ENCODE measurements at places on chromosomes 1 and 21. TPM values are rescaled to one million over a fixed set of nuclear protein-coding genes. Genes with fewer than 3 reads are reported as not detected.
A peak's percentile ranks its signal among the peaks of the same experiment; 100 is the strongest.

IGSF21 gene
- total RNA-seq = not detected

DNA sequence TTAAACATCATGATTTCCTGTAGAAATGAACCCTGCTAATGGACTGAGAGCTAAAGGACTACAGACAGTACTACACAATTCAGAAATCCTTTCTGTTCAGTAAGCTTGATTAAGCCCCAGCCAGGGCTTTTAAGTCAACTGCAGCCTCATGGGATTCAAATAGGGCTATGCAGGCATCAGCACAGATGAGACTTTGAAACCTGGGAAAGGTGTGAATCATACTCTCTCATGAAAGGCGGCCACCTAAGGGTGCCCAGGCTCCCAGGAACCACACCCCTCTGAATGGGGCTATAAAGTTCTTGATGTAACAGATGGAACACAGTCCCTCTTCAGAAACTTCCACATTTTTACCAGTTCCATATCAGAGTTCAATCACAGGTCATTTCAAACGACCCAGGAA is 7.6 kb downstream of the SIPA1L2 start:
- DNase-seq = no peak

DNA sequence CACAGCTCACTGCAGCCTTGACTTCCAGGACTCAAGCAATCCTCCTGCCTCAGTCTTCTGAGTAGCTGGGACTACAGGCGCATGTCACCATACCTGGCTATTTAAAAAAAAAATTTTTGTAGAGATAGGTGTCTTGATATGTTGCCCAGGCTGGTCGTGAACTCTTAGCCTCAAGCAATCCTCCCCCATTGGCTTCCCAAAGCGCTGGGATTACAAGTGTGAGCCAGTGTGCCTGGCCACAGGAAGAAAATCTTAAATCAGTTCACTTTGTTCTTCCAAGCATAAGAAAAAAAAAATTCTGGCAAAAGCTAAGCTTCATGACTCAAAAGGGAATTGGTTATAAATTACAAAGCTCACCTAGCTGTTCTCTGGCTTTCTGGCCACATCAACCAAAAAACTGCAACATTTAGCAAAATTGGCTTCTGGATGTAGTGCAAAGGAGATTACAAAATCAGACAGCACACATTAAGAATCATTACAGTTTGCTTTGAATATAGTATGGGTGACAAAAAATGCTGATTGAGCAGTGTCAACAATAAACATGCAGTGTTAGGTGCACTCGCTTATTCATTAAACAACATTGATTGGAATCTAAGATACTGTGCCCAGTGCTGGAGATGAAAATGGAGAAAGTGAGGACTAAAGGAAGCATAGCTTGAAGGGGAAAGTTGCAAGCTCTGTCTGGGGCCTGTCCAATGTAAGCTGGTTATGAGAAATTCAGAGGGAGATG is 76.7 kb downstream of the KCTD3 start:
- no peak for DNase-seq

GRCh38 chr1:76003946-76004345 is 70.6 kb upstream of the ST6GALNAC3 start:
- no peak for DNase-seq

DNA sequence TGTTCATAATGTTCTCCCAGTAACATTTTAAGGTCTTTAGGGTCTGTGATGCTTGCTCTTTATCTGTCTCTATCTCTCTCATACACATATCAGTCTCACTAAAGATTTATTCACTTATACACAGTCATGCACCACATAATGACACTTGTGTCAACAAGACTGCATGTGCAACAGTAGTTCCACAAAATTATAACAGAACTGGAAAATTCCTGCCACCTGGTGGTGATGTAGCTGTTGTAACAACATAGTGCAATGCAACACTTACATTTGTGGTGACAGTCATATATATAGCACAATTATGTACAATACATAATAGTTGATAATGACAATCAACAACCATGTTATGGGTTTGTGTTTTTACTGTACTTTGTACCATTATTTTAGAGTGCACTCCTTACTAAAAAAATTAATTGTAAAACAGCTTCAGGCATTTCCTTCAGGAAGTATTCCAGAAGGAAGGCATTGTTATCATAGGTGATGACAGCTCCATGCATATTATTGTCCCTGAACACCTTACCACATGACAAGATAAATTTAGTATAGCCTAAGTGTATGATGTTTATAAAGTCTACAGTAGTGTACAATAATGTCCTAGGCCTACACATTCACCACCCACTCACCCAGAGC is 8.1 kb downstream of the TDRD5 start:
- peak; percentile 2 for DNase-seq

GRCh38 chr1:29650041-29650400 is 413.7 kb downstream of the PTPRU start:
- DNase-seq = no peak

DNA sequence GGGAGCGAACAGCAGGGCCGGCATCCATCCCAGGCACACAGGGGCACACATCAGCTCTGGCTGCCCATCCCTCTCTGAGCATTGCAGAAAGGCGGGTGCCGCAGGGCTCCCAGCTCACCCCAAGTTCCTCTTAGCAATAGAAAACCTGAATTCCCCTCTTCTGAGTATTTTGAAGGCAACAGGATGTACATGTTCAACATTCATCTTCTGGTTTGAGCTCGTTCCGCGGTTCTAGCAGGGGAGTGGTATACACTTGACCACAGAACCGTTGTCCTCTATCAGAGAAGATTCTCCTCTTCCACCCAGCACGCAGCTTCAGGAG is 23.6 kb downstream of the ACTA1 start:
- DNase-seq = no peak

DNA sequence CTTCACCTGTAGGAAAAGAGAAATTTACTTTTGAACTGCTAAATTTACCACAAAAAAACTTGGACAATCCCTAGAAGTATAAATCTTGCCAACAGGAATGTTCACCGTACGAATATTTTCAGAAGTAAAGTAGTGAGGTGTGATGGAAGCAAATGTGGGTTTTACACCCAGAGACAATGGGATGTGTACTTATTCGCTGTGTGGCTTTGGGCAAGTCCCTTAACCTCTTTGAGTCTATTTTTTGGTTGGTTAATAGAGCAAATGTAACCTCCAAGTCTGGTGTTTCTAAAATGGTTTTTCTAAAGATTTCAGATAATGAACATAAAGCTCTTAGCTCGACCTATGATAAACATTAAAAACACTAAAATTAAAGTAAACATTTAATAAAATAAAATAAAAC is 51.2 kb downstream of the TPR start:
- DNase-seq = no peak

DNA sequence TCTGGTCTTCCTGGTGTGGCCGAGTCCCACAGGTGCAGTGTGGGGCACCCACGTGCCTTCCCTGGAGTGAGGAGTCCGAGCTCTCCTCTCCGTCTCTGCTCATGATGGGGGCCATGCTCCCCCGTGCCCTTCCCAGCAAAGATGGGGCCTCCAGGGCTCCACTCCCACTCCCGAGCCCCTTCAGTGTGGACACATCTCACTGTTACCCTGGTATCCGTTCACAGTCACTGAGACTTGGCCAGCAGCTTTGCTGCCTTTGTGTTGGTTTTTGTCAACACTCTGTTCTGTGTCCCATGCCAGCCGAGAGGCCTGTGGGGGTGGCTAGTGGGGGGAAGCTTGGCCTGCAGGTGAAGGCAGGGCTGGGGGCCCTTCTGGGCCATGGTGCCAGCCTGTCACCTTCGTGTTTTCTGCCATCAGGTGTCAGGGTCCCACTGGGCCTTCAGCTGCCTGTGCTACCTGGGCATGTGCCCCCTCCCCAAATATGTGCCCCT is 46.9 kb upstream of the POFUT2 start:
- DNase-seq = no peak

- DNase-seq = no peak
Measured at GRCh38 chr1:57229076-57229475, 194.8 kb downstream of the DAB1 start.

- no peak for DNase-seq
Measured at GRCh38 chr1:52054496-52055065, 410 bp downstream of the TXNDC12 start.
